Activated T-cell treated with anti-CD3 and anti-CD28 coated beads, Interleukin-2, amount 50 U/mL, for 24 hours (primary cell): ENCODE measurements at places on chromosomes 11 and 22.

DNA sequence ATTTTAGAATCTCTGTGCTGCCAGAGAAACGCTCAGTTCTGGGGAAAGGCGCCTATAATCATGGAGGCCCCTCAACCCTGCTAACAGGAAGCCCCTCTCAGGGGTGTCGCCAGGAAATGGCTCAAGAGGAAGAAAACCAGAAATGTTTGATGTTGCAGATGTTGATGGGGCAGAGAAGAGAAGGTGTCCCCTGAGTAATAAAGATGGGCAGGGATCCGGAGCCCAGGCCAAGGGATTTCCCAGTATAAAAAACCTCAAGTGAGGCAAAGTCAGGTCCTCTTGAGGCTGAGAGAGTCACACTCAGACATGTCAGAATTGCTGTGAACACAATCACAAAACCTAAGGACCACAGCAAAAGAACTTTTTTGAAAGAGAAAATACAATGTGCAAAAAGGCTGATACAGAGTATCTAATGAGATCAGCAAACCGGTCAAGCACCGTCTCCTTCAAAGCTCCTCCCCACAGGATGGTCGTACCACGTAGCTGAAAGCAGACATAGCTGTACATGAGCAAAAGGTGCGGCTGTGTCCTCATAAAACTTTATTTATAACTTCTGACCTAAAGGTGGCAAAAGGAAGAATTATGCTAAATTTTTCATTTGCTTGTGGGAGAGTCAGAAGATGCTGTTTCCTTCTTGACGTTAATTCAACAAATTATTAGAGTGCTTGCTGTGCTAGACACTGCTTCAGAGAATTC, 12.2 kb downstream of the MOV10L1 start:
- no peak overlapping the region for H3K27ac ChIP-seq
- DNase-seq, result no peak

- no peaks in the 10 kb centered on the region for H3K4me1 ChIP-seq
- H3K36me3 ChIP-seq, result no peaks in the 10 kb centered on the region
- DNase-seq, result no peak
- no peak overlapping the region for H3K27ac ChIP-seq
These were observed 374.7 kb upstream of the LARGE1 start for GRCh38 chr22:34294986-34295385.

GRCh38 chr11:118106789-118107335, 20.1 kb upstream of the SMIM35 start:
- no peak overlapping the region for H3K4me3 ChIP-seq
- DNase-seq, result no peak
- no peak overlapping the region for H3K27ac ChIP-seq
- no peaks in the 10 kb centered on the region for H3K27me3 ChIP-seq

- H3K4me3 ChIP-seq, result no peak overlapping the region
- H3K27me3 ChIP-seq, result no peaks in the 10 kb centered on the region
- H3K27ac ChIP-seq, result no peak overlapping the region
- H3K36me3 ChIP-seq, result peaks cover 66% of the 10 kb centered on the region
- DNase-seq, result no peak
These were observed 17.8 kb upstream of the ST14 start for GRCh38 chr11:130141561-130142341.

- H3K4me1 ChIP-seq, result no peaks in the 10 kb centered on the region
- H3K27me3 ChIP-seq, result no peaks in the 10 kb centered on the region
- no peaks in the 10 kb centered on the region for H3K36me3 ChIP-seq
- H3K27ac ChIP-seq, result no peak overlapping the region
- no peak overlapping the region for H3K4me3 ChIP-seq
- no peak for DNase-seq
These were observed 302.6 kb downstream of the KIRREL3 start for GRCh38 chr11:126697936-126698335.
